ELF-1 (cell line): ENCODE measurements at places on chromosomes 12 and 14.
A peak's percentile ranks its signal among the peaks of the same experiment; 100 is the strongest.

- DNase-seq, result no peak
These were observed 221.9 kb upstream of the KITLG start for GRCh38 chr12:88802096-88802706.

GRCh38 chr12:107650977-107651376 is 34.6 kb upstream of the PWP1 start:
- DNase-seq, result no peak

DNA sequence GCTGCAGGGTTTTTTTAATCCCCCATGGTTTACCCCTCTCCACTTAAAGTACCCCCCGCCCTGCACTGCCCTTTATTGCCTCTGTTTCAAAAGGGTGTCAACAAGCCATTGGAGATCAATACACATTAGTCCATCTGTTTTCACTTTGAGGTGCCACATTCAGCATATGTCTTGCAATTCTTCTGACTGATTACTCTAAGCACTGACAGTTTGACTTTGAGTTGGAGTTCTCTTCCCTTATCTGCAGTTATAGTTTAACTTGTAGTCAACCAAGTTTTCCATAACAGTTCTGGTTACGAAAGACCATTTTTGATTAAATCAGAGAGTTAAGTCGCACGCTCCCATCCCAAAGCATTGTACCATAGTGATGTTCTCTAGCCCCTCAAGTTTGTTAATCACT is 260.8 kb upstream of the TBX3 start:
- DNase-seq, result no peak

DNA sequence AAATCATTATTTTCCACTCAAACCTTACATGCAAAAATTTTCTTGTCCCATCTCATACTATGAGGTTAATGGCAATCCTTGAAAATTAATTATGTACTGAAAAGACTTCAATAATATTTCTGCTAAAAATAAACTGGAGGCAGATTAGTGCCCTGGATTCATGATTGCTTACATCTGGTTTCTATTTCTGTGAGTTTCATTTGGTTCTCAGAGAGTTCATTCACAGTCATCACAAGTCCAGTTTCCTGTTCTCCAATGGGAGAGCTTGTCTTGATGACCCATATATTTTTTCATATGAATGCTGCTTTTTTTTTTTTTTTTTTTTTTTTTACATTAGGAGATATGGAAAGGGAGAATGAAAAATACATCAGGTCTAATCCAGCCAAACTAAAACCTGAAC is 6.6 kb upstream of the PTHLH start:
- DNase-seq, result no peak

DNA sequence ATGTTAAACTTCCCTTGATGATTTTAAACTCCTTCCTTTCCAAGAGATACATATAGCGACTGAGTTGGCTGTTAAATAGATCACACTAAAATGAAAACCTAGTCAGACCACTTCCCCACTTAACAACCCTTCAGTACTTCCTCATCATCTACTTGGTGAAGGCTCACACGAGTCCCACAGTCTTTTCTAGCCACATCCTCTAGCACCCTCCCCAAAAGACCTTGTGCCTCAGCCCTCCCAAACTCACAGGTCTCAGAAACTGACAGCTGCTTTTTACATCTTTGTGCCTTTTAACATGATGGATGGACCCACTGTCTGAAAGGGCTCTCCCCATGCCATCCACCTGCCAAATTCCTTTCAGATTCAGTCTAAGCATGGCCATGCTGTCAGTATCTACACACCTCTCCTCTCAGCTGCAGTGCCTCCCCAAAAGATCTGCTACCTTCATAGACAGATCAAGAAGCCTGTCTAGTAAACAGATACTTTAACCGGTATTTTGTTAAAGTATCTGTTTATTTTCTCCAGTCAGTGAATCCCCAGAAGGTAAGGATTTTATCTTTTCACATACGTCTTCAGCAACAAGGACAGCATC is 65.1 kb upstream of the GPHB5 start:
- no peak for DNase-seq

- no peak for DNase-seq
These were observed 3.3 kb upstream of the GALC start for GRCh38 chr14:87996291-87996592.

- DNase-seq, result no peak
These were observed 1617.9 kb upstream of the SEL1L start for GRCh38 chr14:83151571-83151970.

- DNase-seq, result no peak
These were observed 87.4 kb downstream of the LRIG3 start for GRCh38 chr12:58832920-58833319.

DNA sequence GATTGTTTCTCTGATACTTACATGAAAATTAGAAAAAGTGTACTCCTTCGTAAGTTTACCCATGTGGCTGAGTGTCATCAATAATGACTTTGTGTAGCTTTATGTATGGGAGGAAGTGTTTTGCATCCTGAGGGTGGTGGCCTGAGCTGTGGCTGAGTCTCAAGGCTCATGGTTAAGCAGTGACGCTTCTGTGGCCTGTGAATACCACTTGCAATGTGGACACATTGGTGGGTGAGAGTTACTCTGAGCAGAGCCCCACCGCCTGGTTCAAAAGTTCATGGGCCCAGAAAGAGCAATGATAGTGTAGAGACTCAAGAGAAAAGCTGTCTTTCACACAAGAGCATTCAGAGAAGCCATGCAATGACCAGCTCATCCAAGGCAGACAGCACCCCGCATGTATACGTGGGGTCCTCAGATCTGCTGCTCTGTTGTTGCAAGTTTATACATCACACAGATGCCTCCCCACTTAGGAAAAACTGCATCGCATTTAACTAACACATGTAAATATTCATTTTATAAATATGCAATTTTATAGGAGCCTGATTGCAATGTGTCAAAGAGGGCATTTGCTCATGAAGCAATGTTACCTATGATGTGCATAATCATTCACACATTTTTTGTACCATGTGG is 55.1 kb upstream of the FRMD6 start:
- DNase-seq, result no peak

DNA sequence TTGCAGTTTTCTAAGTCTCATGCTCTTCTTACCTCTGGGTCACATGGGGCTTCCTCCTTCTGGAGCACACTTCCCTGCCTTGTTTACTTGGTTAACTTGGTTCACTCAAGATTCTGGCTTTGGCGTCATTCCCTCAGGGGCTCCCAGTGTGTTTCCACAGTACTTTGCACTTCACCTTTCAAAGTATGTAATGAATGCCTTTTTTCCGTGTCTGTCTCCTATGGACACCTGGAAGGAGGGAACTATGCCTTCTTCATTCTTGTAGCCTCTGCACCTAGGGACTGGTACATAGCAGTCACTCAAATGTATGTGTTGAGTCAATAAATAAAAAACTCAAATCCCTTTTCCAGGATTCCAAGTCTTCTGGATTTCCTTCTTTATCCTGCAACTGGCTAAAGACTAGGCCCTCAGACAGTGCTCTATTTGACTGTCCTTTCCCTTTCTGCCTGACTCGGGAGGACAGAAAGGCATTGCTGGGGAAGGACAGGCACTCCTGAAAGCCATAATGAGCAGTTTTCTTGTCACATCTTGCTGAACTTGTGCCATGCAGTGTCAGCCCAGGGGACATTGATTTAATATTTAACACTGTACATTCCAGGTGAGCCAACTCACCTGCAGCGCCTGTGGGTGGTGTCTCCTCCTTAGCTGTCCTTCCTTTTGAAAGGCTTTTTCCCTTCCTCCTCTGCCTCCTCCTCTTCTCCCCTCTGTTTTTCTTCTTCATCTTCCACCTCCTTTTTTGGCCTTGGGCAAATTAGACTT is 12.8 kb downstream of the MYRFL start:
- DNase-seq, result no peak

DNA sequence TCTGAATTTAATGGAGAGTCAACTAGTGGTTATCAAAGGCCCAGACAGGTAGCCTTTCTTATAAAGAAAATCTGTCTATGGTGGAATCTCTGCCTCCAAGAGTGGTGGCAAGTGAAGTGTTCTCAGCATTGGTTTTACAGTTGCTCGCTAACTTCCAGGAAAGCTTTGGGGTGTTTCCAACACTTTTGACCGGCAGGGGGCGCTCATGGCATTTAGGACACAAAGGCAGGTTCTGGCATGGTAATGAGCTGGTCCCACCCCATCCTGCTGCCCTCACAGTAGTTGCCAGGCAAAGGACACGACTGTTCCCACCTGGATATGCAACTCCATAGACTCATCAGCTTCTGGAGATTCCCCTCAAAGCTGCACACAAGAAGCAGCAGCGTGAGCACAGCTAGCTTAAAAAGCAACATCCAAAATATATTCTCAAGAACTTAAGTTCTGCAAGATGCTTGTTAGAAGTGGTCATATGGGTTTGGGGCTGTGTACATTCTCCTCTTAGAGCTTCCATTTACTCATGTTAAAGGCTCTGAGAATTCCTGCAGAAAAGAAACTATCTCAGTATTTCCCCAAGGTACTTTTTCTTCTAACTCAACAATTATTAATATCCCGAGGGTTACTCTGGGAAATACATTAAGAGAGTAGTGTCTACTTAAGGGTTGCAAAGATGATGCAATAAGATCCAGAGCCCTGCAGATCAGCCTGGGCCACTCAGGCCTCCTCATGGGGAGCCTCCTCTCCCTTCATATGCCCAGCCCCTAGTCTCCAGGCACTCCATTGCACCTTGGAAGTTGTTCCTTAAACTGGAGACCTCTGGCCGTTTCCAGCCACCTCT is 14.8 kb downstream of the PROX2 start:
- DNase-seq, result peak; percentile 92

- DNase-seq, result no peak
These were observed 54.1 kb upstream of the FERMT2 start for GRCh38 chr14:53004976-53005375.

DNA sequence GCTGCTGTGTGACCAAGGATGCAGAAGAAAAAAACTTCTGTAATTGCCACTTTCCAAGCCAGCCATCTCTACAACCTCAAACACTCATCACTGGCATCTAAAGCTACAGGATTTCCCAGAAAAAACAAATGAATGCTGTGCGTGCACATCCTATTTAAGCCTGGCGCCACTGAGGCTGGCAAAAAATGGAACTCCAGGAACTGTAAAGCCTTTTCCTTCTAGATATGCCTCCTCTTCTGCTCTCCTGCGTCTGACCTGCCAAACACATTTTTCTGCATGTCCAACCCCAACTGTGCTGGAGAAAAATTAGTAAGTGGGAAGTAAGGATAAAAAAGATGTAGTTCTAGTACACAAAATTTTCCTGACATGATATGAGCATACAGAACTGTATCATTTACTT is 184.9 kb downstream of the ITPR2 start:
- no peak for DNase-seq

GRCh38 chr14:36655571-36655962 is 6.1 kb upstream of the PAX9 start:
- DNase-seq, result no peak

GRCh38 chr12:53585448-53586125 is 40.6 kb downstream of the ATF7 start:
- no peak for DNase-seq

GRCh38 chr12:63967358-63968145 is 123.1 kb downstream of the SRGAP1 start:
- DNase-seq, result peak; percentile 27

DNA sequence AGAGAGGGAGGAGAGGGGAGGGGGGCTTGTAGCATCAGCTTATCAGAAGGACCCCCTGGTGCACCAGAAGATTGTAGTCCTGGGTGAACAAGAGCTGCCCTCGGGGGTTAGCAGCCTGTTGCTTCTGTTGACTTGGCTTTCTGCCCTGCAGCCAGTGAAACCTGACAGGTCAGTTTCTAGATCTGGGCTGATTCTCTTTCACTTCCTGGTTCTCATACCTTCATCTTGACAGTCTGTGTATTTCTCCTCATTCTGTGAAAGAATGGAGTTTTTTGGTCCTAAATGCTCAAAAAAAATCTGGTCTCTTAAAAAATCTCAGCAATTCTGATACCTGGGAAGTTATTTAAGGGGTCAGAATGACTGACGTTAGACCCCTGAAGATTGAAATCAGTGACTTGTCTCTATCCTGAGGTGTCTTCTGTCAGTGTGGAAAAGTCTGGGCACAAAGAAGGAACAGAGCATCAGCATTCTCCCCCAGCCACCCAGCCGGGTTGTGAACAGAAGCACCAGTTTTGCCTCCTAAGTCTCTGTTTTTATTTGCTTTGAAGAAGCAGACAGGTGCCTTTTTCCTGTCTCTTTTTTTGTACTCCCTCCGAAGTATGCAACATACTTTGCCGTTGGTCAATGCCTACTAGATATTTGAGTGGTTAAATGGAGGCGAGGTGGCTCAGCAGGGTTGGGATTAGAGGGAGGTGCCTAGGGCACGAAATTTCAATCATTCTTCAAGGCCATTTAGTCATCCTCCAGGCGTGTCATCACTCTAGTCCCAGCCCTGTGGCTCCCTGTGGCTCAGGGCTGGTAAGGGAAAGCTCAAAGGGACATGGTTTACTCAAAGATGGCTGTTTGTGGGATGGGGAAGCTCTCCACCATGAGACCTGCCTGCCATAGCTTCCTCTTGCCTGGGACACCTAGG is 24.0 kb downstream of the TTC9 start:
- peak; percentile 88 for DNase-seq

DNA sequence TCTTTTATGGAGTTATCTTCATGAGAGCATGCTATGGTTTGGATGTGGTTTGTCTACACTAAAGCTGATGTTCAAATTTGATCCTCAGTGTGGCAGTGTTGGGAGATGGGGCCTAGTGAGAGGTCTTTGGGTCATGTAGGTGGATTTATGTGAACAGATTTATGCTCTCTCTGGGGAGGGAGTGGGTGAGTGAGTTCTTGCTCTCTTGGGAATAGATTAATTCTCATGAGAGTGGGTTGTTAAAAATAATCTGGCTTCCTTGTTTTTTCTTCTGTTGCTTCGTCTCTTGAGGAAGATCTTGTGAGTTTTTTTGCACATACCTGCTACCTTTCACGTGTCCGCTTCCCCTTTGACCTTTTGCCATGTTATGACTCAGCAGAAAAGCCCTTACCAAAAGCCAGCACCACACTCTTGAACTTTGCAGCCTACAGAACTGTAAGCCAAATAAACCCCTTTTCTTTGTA is 20.5 kb downstream of the DERA start:
- DNase-seq, result no peak

GRCh38 chr14:88029500-88029899 is 24.6 kb downstream of the GPR65 start:
- DNase-seq, result no peak

- no peak for DNase-seq
These were observed 389.6 kb upstream of the DDHD1 start for GRCh38 chr14:53542732-53543131.

DNA sequence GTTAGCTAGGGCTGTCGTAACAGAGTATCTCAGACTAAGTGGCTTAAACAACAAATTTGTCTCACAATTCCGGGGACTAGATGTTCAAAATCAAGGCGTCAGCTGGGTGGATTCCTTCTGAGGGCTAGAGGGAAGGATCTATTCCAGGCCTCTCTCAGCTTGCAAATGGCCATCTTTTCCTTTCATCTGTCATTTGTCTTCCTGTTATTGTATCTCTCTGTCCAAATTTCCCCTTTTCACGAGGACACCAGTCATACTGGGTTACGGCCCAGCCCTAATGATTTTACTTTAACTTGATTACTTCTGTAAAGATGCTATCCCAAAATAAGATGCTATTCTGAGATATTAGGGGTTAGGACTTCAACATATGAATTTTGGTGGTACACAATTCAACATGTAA is 119.0 kb upstream of the CPSF6 start:
- DNase-seq, result no peak

- DNase-seq, result no peak
These were observed 24.7 kb upstream of the HIF1A start for GRCh38 chr14:61670576-61670975.

GRCh38 chr12:127079636-127080035 is 1187.3 kb upstream of the TMEM132C start:
- DNase-seq, result no peak
